CD4-positive, alpha-beta T cell treated with Interleukin-17A for 1 hour (primary cell): ENCODE measurements at places on chromosomes 6 and 20.

DNA sequence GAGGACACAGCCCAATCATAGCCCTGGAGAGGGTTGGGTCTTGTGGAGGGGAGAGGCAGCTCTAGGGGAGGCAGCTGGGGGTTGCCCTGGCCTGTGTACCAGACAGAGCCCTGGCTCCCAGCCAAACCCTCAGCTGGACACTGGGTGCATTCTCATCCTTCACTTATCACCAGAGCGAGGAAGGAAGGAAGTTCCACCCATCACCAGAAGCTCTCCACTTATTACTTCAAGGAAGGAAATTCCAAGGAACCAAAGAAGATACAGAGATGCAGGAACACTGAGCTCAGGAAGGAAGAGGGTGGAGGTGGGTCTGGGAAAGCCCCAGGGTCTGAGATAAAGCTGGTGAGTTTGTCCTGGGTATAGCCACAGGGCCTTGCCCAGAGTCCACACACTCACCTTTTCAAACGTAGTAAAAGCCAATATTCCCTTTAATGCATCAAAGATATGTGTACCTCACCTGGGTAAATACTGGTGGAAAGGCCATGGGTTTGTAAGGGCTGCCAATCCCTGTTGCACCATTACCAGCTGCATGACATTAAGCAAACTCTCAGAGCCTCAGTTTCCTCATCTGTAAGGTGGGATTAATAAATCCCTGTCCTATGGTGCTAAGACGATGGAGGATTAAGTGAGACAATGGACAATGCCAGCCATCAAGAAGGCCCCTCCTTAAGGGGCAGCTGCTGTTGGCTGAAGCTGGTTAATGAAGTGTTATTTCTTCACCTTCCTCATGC, 109.7 kb upstream of the NAA20 start:
- DNase-seq, result no peak

GRCh38 chr20:9179867-9180266, 111.0 kb downstream of the PLCB4 start:
- no peak for DNase-seq

DNA sequence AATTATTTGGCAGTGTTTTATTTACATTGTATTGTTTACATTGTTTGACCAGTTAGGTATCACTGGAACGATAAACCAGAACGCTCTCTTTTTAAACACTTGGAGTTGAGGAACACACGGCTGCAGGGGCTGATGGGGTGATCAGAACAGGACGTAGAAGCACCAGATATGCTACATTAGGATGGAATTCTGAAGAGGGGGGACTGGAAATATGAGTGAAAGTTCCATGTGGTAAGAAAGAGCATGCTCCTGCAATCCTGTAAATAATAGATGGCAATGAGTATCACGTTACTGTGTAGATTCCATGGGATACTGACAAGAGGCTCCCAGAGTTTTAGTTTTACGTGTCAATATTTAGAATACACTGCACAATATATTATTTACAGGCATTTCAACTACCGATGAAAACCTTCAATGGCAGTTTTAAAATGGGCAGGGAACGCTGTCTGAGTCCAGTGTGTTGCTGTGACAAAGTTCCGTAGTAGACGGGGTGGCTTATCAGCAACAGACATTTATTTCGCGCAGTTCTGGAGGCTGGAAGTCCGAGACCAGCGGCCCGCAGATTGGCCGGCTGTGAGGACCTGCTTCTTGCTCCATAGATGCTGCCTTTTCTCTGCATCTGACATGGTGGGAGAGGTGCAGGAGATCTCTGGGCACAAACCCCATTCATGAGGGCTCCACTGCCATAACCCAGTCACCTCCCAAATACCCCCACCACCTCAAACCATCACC, 43.1 kb downstream of the SYNJ2 start:
- DNase-seq, result no peak

DNA sequence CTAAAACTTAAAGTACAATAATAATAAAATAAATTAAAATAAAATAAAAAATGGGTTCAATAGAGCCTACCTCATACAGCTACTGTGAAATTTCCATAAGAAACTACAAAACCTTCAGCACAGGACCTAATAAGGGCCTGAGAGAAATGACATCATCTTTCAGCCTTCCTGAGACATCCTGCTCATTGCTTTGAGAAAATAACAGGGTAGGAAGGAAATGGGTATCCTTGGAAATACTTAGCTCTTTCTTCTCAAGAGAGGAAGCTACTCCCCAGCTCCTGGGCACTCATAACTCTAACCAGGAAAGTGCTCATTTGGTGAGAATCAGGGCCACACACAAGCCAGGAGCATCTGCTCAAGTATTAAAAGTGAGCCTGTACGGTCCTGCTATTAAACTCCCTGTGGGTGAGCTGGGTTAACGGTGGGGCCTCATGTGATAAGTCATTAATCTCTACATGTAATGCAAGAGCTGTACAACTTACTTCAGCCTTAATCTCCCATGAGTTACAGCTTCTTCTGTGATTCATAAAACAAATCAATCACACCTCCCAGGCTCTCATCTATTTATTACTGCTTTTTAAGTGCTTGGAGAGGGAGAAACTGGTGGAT, 141.4 kb downstream of the MAFB start:
- DNase-seq, result no peak

GRCh38 chr20:52420805-52421204, 229.2 kb upstream of the ZFP64 start:
- DNase-seq, result no peak

DNA sequence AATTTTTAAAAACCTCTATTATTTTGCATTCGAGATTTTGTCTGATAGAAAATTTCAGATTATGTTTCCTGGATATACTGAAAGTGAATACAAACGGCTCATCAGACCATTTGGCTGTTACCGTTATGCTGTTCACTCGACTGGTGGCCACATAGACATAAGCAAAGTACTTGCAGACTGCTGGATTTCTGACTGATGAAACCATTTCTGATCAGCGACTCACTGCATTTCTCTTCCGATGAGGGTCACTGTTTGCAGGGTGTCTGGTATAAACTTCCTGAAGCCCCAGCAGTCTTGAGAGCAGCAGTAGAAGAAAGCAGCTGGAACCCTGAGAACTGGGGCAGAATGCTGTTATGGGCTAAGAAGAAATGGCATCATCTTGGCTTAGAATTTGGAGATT, 17.7 kb downstream of the SNX9 start:
- DNase-seq, result no peak

DNA sequence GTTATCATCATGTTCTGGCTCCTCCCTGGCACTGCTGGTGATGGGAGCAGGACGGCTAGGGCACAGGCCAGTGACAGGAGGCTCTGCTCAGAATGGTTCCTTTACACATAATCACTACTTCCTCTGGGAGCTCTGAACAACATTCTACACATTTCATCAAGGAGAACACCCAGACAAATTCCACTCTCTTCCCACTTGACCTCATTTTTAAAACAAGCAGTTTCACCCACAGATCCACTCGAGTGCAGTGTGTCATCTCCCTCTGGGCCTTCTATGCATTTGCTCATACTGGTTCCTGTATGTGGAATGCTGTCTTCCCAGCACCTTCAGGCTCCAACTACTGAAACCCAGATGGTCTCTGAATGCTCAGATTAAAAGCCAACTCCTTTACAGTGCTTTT, 84.8 kb downstream of the ELOVL5 start:
- no peak for DNase-seq

GRCh38 chr6:167238694-167239467, 52.2 kb upstream of the UNC93A start:
- no peak for DNase-seq

DNA sequence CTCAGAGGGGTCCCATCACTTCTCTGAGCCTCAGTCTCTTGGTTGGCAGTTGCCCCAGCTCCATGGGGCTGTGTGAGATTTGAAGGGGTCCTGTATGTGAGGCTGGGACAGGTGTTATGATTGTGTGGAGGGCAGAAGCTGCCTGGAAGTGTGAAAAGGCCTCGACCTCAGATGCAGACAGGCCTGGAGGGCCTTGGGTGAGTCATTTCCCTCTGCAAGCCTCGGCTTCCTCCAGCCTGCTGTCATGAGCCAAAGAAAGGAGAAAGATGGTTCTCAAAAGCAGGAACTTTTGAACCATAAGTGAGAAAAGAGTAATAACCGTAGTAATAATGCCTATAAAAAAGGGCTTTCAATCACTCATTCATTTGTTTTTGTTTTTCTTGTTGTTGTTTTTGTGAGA, 37.5 kb downstream of the SNAI1 start:
- no peak for DNase-seq

GRCh38 chr6:163133017-163133416, 281.5 kb upstream of the QKI start:
- no peak for DNase-seq

- peak; percentile 46 for DNase-seq
Measured at GRCh38 chr6:141988954-141989705, 143.6 kb upstream of the GJE1 start.

DNA sequence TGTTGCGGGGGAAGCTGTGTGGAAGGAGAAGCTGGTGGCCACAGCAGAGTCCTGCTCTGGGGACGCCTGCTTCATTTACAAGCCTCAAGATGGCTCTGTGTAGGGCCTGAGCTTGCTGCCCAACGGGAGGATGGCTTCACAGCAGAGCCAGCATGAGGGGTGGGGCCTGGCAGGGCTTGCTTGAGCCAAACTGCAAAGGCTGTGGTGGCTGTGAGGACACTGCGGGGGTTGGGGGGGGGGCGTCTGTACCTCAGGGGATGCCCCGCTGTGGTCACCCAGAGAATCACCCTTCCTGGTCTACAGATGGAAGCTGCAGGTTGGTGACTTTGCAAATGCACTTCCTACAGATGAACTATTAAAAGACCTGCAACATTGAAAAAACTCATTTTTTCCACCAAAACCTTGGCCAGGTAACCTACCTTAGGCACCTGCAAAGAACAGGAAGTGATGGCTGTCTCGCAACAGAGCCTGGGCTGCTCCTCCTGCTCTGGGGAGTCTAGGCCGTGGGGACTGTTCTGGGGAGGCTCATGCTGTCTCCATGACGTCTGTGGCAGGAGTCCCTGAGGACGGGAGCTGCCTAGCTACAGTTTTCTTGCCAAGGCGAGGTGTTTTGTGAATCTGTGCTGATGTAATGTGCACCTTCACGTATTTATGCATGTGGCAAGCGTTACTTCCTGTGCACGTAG, 7.3 kb downstream of the NPBWR2 start:
- DNase-seq, result peak; percentile 43

- no peak for DNase-seq
Measured at GRCh38 chr6:8013763-8014162, 50.4 kb downstream of the BLOC1S5 start.

- no peak for DNase-seq
Measured at GRCh38 chr6:6546318-6547109, 42.0 kb upstream of the LY86 start.

GRCh38 chr20:208942-209566, 18.0 kb upstream of the DEFB129 start:
- peak; percentile 58 for DNase-seq

DNA sequence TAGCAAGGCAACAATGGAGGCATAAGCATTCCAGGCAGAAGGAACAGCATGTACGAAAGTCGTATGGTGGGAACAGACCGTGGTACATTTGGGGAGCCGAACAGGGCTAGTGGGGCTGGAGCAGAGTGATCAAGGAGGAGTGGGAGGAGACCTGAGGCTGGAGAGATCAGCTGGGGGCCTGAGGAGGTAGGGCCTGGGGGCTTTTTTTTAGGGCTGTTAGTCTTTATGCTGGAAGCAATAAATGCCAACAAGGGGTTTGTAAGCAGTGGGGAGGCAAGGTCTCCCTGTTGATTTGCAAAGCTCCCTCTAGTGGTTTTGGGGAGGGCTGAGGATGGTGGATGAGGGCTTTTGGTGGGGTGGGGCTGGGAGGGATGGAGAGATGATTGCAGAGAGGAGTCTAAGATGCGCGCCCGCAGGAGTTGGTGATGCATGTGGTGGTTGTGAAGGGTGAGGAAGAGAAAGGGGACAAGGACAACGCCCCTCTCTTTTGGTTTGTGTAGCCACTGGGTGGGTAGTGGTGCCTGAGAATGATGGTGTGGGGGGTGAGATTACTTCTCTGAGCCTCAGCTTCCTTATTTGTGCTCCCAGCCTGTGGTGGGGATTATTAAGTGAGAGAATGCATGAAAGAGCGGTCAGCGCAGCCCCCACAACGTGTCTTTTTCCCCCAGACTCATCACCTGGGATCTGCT, 74.1 kb upstream of the TOX2 start:
- peak; percentile 26 for DNase-seq

GRCh38 chr6:53119772-53120409, 28.8 kb downstream of the GCM1 start:
- DNase-seq, result no peak

DNA sequence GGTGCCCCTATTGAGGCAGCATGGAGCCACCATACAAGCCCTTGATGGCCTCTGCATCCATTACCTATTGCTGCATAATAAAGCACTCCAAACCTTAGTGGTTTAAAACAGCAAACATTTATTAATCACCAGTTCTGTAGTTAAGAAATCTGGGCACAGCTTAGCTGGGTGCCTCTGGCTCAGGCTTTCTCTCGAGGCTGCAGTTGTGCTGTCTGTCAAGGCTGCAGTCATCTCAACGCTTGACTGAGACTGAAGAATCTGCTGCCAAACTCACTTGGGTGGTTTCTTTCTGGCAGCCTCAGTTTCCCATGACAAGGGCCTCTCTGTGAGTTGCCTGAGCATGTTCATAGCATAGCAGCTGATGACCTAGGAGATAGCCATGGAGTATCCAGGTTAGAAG, 207.4 kb upstream of the LRFN2 start:
- no peak for DNase-seq

- DNase-seq, result no peak
Measured at GRCh38 chr6:125558241-125558843, 191.1 kb upstream of the HEY2 start.

- DNase-seq, result no peak
Measured at GRCh38 chr6:148775161-148775560, 28.3 kb downstream of the UST start.
